ENCODE measurements at places on chromosomes 1 and 21.

GRCh38 chr1:2534687-2535441 is 4.8 kb upstream of the HES5 start:
- DNase-seq = no peak

GRCh38 chr1:151574575-151575529 is 34.7 kb downstream of the TUFT1 start:
- DNase-seq = no peak

DNA sequence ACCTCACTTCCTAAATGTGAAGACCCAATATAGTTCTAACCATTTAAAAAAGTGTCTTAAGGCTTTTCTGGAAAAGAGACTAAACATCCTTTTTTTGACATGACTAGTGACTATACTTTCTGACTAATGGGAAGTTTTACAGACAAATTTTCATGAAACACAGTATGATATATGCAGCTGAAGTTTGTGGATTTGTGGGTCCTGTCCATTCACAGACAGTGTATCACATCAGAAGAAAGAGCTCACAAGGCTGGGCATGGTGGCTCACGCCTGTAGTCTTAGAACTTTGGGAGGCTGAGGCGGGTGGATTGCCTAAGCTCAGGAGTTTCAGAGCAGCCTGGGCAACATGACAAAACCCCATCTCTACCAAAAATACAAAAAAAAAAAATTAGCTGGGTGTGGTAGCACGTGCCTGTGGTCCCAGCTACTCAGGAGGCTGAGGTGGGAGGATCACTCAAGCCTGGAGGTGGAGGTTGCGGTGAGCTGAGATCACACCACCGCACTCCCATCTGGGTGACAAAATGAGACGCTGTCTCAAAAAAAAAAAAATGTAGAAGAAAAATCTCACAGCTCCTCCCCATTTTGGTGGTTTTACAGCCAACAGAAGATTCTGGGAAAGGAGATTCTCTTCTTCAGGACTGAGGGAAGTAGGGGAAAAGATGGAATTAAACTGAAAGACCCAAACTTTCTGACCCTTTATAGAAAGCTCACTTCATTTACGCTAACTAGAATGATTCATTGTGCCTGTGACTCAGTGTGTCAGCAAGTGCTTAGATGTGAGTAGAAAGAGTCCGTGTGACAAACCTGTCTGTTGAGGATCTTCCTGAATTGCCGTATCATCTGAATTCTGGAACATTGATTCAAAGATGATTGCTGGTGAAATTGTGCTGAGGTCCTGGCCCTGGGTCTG is 15.2 kb upstream of the YRDC start:
- no peak for DNase-seq

- no peak for DNase-seq
These were observed 20.1 kb downstream of the WDR4 start for GRCh38 chr21:42858957-42859890.

GRCh38 chr1:72938408-72938807 is 656.1 kb upstream of the NEGR1 start:
- no peak for DNase-seq

GRCh38 chr1:53585565-53585964 is 126.4 kb downstream of the DMRTB1 start:
- no peak for DNase-seq

DNA sequence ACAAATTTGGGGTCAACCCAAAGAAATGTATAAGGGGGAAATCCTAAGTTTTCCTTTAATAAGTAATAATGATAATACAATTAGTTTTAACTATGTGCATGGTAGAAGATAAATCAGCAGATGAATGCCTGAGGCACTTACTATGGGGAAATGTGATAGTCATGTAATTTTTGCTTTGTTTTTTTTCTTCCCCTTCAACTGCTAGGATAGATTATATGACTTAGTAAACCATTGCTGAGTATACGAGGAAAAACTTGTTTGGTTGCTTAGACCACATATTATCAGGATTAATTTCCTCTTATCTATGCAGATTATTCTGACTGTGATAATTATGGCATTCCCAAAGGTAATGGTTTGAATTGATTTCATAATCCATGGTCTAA is 181.1 kb downstream of the TGFB2 start:
- DNase-seq = no peak
